ENCODE measurements at places on chromosomes 3 and 15.

DNA sequence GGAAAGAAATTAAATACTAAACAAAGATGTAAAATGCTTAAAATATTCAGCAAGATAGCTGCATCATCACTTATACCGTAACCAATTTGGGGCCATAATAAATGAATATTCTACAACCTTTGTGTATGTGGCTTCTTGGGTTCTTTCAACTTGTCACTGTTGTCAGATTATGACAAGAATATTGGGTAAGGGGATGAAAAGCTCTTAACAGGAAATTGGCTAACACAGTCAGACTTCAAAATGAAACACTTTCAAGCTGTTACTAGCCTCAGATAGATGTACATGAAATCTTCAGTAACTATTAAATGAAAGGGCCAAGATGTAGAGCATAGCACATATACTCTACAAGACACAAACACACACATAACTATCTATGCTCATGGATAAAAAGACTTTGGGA is 38.7 kb upstream of the ZNF385D start:
- no peak for DNase-seq

GRCh38 chr15:65207280-65207840 is 3.9 kb downstream of the CILP start:
- DNase-seq, result no peak

DNA sequence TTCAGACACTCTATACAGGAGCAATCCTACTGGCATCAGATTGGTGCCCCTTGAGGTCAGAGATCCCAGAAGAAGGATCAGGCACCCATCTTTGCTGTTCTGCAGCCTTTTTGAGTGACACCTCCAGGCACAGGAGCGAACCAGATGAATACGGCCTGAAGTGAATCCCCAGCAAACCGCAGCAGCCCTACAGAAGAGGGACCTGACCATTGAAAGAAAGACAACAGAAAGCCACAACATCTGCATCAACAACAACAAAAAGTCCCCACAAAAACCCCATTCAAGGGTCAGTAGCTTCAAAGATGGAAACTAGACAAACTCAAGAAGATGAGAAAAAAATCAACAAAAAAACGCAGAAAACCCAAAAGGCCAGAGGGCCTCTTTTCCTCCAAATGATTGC is 130.4 kb downstream of the PPM1L start:
- DNase-seq, result no peak

DNA sequence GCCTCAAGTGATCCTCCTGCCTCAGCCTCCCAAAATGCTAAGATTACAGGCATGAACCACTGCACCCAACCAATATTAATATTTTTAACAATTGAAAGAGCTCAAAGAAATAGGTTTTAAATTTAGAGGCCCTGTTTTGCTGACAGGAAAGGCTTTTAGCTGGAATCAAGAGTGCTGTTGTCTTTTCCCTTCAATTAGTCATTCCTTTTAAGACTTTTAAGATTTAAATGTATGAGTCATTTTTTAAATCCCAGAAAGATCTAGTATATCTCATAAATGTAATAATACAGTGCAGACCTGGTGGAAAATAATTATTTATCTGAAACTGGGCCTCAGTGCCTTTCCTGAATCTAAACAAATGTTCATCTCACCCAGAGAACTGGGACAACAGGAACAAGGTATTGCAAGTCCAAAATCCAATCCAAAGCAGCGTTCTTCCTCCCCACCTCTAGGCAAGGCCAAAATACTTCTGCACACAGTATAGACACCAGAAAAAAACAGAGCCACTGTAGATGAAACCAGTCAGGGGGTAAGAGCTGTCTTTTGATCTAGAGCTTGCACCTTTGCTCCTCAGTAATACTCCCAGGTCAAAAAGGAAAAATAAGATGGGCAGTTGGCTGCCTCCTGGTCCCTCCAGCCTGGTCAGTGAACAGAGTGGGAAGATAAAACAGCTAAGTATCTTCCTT is 14.4 kb downstream of the AGTR1 start:
- DNase-seq, result no peak

DNA sequence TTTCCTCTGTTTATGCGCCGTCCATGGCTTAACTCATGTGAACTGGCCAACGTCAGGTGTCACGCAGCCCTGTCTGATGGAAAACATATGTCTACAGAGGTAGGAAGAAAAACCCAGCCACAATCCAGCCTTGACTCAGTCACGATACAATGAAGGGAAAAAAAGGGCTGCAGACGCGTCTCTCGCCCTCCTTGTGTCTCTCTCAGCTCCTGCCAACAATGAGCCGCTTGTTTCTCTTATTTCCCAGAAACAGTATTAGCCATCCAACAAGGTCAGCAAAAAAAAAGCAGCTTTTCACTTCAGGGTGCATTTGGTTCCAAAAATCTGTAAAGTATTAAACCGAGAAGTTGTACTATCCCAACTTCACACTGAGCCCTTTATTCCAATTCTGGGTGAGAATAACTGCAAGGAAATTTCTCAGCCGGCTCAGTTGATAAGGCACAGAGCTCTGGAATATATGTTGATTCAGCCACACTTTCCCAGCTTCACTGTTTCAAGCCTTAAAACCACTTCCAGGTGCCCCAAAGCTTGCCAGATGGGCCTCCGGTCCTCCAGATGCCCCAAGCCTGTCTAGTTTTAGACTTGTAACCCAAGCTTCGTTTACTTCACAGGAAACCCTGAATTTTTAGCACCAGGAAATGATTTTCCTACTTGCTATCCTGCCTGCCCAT is 79.4 kb downstream of the TM4SF4 start:
- DNase-seq, result no peak

DNA sequence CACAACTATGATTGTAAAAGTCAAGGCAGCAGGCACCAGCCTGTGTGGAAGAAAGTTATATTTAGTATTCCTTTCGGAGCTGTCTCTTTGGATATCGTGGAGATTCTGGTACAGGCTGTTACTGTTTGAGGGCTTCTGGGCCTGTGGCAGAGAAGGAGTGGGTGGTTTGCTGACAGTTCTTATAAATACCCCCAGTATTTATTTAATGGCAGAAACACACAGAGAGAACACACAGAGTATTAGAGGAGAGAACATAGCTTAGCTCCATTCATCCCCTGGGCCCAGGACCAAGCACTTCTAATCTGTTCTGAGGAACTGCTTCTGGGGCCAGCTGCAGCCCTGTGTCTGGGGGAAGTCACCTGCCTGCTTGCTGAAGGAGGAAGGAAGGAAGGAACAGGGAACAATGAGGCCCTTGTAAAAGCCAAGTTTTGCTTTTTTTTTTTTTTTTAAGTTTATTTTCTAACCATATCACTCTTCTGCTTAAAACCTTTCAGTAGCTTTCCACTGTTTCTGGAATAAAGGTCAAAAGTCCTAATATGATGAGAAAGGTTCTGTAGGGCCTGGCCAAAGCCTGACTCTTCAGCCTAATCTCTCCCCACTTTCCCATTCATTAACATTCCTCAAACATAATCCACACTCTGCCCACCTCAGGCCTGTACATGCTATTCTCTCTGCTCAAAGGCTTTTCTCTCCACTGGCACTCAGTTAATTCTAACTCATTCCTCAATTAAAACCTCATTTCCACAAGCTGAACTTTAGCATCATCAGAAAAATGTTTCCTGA is 11.8 kb upstream of the PP2D1 start:
- DNase-seq, result peak; percentile 49

DNA sequence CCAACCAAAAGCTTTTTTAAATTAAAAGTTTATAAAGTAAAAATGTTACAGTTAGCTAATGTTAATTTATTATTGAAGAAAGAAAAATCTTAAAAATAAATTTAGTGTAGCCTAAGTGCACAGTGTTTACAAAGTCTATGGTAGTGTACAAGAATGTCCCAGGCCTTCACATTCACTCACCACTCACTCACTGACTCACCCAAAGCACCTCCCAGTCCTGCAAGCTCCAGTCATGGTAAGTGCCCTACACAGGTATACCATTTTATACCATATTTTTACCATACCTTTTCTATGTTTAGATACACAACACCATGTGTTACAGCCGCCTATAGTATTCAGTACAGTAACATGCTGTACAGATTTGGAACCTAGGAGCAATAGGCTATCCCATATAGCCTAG is 29.1 kb downstream of the SSR3 start:
- no peak for DNase-seq

GRCh38 chr15:89472785-89473256 is 23.6 kb downstream of the RHCG start:
- peak; percentile 9 for DNase-seq

- peak; percentile 14 for DNase-seq
Measured at GRCh38 chr3:197501879-197502620, 53.7 kb downstream of the BDH1 start.

- no peak for DNase-seq
Measured at GRCh38 chr3:184737641-184738505, 26.0 kb upstream of the MAGEF1 start.

- no peak for DNase-seq
Measured at GRCh38 chr3:8503461-8503860, 1.8 kb downstream of the LMCD1 start.

DNA sequence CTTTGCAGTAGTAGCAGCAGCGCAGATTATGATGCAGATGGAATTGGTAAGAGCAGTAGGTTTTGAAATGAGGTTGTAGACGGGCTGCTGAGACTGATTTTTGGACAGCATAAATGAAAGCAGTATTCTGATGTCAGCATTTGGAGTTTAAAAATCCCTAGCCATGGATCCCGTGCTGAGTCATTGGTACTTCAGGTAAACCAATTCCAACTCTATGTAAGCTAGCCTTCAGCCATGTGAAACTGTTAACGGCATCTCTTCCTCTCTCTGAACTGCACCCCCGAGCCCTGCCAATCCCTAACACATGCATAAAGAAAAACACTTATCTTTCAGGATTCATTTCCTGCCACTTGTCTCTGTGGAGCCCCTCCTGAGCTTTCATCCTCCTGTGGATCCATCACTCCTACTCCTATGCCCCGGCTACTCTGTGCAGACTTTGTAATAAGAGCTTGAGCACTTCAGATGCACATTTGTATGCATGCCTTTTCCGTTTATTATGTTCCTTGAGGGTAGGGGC is 119.0 kb downstream of the AKAP13 start:
- no peak for DNase-seq

GRCh38 chr15:28942571-28942970 is 56.8 kb downstream of the APBA2 start:
- DNase-seq, result no peak

DNA sequence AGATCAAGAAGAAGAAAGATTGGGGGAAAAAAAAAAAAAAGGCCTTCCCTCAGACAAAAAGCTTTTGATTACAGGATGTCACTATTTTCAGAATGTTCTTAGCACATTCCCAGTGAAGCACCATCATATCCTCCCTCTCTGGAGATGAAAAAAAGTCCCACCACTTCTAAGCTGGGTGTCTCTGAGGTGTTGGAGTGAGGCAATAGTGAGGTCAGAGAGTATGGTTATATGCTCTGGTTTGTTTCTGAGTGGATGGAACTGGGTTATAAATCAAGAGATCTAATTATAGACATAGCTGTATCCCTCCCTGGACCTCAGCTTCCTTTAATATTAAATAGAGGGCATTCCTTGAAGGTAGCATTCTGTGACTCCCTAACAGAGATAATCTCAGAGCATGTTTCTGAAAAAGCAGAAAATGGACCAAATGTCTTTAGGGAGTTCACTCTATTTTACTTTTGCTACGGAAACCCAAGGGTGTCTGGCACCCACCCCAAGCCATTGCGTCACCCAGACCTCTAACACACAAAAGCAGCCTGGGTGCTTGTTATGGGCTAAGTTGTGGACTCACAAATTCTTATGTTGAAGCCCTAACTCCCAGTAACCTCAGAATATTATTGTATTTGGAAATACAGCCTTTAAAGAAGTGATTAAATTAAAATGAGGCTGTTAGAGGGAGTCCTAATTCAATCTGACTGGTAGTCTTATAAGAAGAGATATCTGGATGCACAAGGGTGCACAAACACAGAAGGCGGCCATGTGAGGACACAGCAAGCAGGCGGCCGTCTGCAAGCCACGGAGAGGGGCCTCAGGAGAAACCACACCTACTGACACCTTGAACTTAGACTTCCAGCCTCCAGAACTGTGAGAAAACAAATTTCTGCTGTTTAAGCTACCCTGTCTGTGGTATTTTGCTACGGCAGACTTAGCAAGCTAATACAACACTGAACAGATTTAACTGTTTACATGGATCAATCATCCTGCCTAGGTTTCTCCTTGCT is 81.5 kb downstream of the MB21D2 start:
- DNase-seq, result no peak

DNA sequence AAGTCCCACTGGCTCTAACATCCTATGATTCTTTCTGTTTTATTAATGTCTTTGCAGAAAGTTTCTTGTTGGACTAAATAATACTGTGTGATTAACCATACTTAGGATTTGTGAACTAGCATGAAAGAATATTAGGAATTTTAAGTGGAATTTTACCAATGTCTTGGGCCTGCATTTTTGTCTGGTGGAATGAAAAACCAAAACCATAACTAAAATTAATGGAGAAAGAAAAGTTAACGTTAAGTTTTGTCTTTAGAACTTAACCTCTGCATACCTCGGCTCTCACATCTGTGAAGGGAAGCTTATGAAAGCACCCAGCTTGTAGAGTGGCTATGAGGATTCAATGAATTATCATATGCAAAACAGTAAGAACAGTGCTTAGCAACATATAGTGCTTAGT is 6.5 kb downstream of the FBN1 start:
- DNase-seq, result no peak

GRCh38 chr3:4083225-4084015 is 219.7 kb upstream of the SETMAR start:
- DNase-seq, result no peak

DNA sequence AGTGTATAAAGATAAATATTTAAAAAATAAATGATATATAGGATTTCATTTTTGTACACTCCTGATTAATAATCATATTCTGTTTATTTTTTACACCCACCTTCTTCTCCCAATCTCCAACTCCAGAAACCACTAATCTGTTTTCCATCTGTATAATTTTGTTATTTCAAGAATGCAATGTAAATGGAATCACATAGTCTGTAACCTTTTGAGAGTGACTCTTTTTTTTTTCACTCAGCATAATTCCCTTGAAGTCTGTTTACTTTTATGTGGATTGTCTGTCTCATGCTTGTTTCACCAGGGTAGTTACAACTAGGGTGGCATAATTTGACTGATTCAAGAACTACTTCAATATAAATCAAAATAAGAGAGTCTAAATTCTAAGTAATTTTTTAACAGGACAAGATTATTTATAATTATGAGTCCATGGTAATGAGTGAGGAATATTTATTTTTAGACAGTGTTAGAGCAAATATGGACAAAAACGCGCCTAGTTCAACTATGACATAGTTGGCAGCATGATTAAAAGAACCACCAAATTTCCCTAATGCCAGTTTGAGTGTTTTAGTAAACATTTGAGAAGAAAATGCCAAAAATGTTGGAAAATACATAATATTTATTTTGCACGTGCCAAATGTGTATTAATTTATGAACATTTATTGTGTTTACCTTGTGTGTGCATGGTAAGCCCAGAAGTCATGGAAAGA is 19.4 kb upstream of the MFSD1 start:
- DNase-seq, result no peak

- no peak for DNase-seq
Measured at GRCh38 chr3:130073582-130073981, 8.0 kb upstream of the ALG1L2 start.

DNA sequence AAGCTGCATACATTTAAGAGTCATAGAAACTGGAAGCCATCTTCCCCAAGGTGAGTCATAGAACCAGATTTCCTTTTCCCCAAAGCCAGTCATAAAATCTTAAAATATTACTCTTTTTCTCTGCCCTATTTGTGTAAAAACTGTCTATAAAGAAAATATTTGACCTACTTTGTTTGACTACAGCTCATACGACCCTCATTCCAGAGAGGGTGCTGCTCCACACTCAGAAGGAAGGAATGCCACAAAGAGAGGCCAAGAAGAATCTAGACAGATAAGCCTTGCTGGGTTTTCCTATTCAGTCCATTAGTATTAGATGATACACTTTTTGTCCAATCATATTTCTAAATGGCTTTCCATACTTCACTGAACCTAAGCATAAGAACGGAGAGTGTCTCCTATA is 671.6 kb upstream of the SGO1 start:
- no peak for DNase-seq

All from hematopoietic multipotent progenitor cell treated with erythropoietin and hydrocortisone succinate and interleukin-3 and kit ligand, for 17 days (in vitro differentiated cells).